Ascending aorta (tissue), 2 donors: ENCODE measurements at places on chromosomes 13 and 19.

GRCh38 chr19:48870048-48870447 is 1.6 kb upstream of the PLEKHA4 start:
- no peak for DNase-seq

GRCh38 chr13:39329182-39329639 is 273.8 kb downstream of the LHFPL6 start:
- DNase-seq = no peak

- DNase-seq = no peak
Observed at GRCh38 chr13:110334256-110334655, 27.2 kb downstream of the COL4A2 start.

GRCh38 chr13:102291587-102292218 is 110.1 kb downstream of the FGF14 start:
- DNase-seq = no peak
